D341Med (cell line): ENCODE measurements at places on chromosomes 7 and 10.

- no peak for DNase-seq
Measured at GRCh38 chr7:37028909-37029440, 304.7 kb upstream of the AOAH start.

- no peak for DNase-seq
Measured at GRCh38 chr10:121099592-121099991, 248.4 kb downstream of the WDR11 start.

DNA sequence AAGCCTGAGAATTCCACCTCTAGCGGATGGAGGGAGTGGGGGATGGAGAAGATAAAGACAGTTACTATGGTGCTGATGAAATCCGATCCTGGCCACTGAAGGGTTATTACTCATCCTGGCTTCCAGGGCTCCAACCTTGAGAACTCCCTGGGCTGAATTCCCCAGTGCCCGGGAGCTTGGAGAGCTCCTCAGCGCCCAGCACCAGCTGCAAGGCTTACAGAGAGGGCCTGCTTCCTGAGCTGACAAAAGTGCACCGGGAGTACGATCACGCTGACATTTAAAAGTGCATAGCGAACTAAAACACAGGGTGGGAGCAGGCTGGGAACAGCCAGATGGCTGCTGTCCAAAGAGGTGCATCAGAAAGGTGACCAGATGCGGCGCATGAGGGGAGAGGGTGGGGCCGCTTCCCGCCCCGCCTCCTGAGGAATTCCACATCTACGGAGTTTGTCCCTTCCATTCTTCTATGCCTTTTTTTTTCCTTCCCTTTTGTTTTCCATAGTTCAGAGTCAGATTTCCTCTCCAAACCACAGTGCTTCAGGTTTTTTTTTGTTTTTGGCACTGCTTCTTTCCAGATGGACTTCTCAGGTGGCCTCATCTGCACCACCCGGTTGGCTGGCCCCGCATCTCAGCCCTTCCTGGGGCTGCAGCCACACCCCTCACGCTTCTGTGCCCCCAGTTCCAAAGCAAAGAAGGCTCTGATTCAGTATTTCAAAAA, 62.4 kb upstream of the MKRN1 start:
- peak; percentile 81 for DNase-seq

DNA sequence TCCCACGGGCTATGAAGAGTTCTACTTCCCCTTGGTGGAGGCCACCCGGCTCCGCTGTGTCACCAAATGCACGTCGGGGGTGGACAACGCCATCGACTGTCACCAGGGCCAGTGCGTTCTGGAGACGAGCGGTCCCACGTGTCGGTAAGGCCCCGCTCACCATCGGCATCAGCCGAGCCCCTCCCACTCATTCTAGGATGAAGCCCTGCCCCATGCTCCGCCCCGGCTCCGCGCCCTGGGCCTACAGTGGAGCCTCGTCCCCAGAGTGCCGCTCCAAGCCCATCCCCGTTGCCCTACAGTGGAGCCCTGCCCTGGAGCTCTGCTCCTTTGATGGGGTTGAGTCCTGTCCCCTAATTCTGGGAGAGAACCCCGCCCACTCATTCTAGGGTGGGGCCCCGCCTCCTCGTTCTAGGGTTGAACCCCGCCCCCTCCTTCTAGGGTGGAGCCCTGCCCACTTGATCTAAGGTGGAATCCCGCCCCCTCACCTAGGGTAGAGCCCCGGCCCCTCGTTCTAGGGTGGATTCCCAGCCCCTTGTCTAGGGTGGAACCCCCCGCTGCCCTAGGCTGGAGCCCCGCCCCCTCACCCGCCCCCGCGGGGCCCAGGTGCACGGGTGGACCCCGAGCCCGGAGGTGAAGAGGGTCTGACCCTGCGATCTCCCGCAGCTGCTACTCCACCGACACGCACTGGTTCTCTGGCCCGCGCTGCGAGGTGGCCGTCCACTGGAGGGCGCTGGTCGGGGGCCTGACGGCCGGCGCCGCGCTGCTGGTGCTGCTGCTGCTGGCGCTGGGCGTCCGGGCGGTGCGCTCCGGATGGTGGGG, 3.4 kb upstream of the MUC12 start:
- peak; percentile 95 for DNase-seq

DNA sequence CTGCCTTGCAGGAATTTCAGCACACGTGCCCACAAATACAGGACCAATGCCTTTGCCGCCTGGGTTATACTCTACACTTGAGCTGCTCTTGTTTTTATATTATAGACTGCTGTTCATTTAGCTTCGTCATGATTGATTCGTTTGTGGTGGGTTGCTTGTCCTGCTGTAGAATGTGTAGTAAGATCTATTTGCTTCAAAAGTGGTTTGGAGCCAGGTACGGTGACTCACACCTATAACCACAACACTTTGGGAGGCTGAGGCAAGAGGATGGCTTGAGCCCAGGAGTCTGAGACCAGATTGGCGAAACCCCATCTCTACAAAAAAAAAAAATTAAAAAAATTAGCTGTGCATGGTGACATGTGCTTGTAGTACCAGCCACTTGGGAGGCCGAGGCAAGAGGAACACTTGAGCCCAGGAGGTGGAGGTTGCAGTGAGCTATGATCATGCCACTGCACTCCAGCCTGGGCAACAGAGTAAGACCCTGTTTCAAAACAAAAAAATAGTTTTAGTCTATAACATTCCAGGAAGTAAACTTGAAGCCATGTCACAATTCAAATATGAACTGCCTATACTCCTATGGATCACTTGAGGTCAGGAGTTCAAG, 9.0 kb upstream of the RHBDD2 start:
- DNase-seq = no peak

- peak; percentile 87 for DNase-seq
Measured at GRCh38 chr10:13074563-13075451, 25.2 kb upstream of the OPTN start.

- DNase-seq = no peak
Measured at GRCh38 chr7:3558400-3558799, 257.3 kb downstream of the SDK1 start.

DNA sequence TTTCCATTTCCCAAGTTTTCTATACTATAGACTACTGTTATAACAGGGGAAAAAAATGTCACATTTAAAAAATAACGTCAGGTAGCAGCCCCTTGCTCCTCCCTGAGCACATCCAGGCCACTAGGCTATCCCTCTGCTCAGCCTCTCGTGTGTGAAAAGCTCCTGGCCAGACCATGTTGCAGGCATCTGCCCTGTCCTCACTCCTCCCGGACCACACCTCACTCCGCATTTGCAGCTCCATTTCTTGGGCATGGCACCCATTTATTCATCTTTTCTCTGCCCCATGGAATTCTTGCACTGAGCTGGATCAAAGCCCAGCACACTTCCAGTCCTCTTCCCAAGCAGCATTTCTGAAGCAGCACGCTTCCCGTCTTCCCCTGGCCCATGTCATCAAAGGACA, 1.4 kb upstream of the GDF2 start:
- DNase-seq = no peak

DNA sequence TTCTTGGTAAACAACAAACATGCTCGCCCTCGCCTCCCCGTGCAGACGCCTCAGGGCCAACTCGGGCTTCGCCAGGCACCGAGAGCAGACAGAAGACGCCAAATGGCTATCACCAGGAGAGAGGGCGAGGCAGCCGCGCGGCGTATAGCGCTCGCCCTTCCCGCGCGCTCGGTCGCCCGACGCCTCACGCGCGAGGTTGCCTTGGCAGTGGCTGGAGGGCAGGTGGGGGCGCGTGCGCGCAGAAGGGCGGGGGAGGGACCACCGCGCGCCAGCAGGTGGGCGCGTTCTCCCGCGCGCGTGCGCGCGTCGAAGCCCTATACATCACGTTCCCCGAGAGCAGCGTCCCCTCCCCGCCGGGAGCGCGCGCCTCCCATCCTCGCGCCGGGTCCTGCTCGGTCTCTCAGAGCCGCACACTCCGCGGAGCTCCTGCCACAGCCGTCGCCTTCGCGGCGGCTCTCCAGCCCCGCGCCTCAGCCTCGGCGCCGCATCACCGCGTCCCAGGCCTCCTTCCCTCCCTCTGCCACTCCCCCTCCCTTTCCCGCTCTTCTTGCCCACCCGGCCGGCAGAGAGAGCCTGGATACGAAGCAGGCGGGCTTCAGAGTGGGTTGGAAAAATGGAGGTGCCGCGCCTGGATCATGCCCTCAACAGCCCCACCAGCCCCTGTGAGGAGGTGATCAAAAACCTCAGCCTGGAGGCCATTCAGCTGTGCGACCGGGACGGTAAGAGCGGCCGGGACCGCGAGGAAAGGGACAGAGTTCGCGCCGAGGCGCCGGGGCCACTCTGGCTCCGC, at the start of gene PHYHIPL:
Gene PHYHIPL (plus strand): TSS at position 403 of the 790 bp plus-strand sequence. CDS start 211 bp downstream, at position 614.
- DNase-seq = peak; percentile 95

DNA sequence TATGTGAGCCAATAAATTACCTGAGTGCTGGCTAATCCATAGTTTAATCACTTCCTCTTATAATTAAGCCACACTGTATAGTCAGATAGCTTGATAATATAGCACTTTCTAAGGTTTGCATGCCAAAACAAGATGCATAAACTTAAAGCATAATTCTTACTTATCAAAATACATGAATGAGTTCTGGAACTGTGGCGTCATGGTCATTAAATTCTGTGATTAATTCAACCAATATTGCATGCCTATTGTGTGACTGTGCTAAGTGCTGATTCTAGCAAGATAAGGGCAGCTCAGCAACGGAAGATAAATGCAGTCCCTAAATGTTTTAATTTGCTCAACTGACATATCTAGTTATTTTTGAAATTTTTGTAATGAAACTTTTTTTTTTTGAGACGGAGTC, 29.7 kb downstream of the HOXA1 start:
- no peak for DNase-seq

DNA sequence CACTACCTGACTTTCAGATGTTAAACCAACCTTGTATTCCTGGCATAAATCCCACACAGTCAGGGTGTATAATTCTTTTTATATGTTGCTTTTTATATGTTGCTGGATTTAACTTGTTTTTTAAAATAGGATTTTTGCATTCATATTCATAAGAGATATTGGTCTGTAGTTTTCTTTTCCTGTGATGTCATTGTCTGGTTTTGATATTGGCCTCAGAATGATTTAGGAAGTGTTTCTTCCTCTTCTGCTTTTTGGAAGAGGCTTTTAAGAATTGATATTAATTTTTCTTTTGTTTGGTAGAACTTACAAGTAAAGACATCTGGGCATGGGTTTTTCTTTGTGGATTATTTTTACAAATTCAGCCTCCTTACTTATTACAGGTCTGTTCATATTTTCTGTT, 93.1 kb downstream of the CARD11 start:
- no peak for DNase-seq

DNA sequence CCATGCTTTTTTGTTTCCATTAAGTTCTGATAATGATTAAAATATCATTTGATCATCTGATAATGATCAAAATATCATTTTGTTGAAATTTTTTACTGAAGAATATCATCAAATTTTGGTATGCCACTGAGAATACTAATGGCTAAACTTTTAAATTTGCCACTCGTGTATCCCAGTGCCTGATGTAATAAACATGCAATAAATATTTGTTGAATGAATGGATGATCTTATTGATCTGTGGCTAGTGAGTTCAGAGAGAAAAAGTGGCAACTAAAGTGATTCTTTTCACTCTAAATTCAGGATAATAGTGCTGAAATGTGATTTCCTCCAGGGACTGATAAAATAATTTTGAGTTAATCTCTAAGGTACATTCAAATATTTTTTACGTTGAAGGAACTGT, 159.3 kb upstream of the WNT16 start:
- no peak for DNase-seq

GRCh38 chr10:57849691-57850357, 417.9 kb downstream of the IPMK start:
- no peak for DNase-seq

GRCh38 chr7:22386865-22387264, 29.9 kb upstream of the RAPGEF5 start:
- no peak for DNase-seq
